ENCODE measurements at places on chromosomes 12 and 14. TPM values are rescaled to one million over a fixed set of nuclear protein-coding genes. Genes with fewer than 3 reads are reported as not detected.

GRCh38 chr12:101322480-101322879, 42.6 kb downstream of the UTP20 start:
- DNase-seq, result no peak

- no peak for DNase-seq
Measured at GRCh38 chr12:114625294-114625851, 58.6 kb downstream of the TBX3 start.

DNA sequence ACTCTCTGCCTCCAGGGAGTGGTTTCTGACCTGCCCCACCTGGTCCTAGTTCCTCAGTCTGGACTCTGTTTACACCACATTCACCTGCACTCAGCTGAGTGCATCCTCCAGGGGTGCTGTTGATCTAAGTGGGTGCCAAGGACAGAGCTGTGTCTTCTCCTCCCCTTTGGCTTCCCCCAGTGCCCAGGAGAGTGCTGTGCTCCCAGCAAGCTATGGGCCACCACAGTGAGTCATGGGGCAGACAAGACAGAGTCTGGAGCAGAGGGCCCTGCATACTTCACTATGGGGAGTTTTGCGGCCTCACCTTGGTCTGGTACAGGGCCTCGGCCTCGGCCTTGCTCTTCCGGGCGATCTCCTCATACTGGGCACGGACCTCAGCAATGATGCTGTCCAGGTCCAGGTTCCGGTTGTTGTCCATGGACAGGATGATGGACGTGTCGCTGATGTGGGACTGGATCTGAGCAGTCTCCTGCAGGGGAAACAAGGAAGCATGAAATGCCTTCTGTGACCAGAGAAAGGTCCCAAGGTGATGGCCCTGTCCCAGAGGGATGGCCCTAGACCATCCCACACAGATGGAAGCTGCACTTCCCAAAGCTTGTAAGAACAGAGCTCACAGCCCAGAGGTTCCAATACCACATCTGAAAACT, 4.9 kb downstream of the KRT73 start:
- no peak for DNase-seq

GRCh38 chr14:32827514-32827913, 111.2 kb upstream of the NPAS3 start:
- DNase-seq, result no peak

DNA sequence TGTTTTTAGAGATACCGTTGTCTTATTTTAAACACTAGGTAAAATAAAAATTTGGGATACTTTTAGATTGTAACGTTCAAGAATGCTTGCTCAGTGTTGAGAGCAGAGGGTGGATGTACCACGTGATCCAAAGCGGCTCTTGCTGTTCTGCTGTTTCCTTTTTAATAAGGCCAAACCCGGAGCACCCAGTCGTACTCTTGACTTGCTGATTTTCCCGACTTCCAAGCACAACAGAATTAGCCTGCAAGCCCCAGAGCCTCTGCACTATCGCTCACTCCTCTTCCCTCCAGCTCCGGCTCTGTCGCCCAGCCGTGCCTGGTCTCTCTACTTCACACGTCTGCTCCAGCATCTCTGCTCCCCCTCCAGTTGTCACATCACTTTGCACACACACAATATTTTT, 77.3 kb downstream of the EMP1 start:
- DNase-seq, result no peak

GRCh38 chr12:1115484-1116231, 124.6 kb downstream of the ERC1 start:
- no peak for DNase-seq

DNA sequence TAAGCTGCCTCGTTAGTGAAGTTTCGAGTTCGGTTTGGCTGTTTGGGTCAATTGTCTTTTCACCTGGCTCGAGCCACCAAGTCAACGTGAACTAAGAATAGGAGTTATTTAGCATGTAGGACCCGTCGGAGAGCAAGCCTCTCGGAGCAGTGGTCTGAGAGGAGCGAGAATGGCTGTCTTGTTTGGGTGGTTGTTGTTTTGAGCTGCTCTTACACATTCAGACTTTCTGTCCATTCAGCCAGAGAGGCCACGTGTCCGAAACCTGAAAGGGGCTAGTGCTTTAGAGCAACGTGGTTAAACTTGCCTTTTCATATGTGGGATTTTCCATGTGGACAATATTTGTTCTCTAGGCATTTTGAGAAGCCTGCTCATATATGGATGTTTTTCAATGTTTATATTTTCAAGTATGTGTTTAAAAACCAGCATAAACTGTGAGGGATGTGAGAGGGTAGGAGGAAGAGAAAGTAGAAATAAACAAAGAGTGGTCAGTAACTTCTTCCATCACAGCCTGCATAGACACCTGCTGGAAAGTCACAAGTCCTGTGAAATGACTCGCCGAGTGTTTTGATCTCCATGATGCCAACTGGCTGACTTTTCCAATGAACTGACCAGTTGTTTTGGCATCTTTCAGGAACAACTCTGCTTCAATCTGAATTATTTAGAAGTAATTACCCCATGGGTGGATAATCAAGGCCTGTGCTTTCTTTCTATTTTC, 221.0 kb downstream of the ASCL1 start:
- DNase-seq, result no peak

DNA sequence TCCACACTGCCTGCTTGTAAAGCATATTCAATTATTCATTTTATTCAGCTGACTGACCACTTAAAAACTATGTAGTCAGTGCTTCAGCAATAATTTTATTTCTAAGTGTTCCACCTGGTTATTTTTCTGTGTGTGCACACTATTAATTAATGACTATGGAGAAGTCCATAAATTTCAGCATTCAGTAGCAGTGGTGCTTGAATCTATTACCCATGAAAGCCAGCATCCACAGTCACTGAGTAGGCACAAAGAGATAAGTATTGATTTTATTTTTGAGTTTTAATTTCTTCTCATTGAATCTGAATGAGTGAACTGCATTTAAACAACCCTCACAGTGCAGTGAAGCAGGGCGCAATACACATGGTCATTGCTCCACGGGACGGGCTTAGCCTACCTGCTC, 643.1 kb downstream of the GALC start:
- no peak for DNase-seq

Gene DUSP6
- 28.7 TPM for total RNA-seq

Gene GPR137C
- total RNA-seq, result 10.9 TPM
